ENCODE measurements at places on chromosomes 12 and 14.
A peak's percentile ranks its signal among the peaks of the same experiment; 100 is the strongest.

GRCh38 chr12:94561943-94562411 lies 88.4 kb downstream of the TMCC3 start:
- DNase-seq: peak; percentile 60

- peak; percentile 9 for DNase-seq
Measured at GRCh38 chr12:63068857-63069442, 82.1 kb downstream of the AVPR1A start.

GRCh38 chr12:120055231-120056000 lies 61.1 kb downstream of the RAB35 start:
- no peak for DNase-seq

- DNase-seq: no peak
Measured at GRCh38 chr12:95733141-95733825, 57.3 kb downstream of the NTN4 start.

GRCh38 chr14:37903343-37904191 lies 304.1 kb upstream of the SSTR1 start:
- DNase-seq: peak; percentile 26

GRCh38 chr14:56216626-56217379 lies 98.6 kb downstream of the PELI2 start:
- no peak for DNase-seq

GRCh38 chr12:58919231-58920101 lies 838 bp downstream of the LRIG3 start:
- DNase-seq: peak; percentile 62

GRCh38 chr12:1197264-1198018 lies 206.4 kb downstream of the ERC1 start:
- no peak for DNase-seq

GRCh38 chr14:72616811-72617210 lies 277.1 kb downstream of the DPF3 start:
- DNase-seq: no peak

DNA sequence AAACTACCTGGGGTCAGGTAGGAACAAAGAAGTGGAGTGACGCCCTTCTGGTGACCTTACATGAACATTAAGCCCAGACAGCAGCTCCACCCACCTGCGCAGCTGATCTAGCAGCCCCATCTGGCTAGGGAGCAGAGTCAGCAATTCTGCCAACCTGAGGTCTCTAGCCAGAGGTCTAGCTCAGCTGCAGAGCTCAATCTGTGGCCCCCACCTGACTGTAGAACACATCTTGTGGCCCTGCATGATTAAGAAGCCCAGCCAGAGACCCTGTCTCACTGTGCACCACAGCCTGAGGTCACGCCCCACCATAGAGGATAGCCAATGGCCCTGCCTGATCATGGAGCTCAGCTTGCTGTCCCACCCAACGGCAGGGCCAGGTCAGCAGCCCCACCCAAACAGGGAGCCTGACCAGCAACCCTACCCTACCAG lies 50.6 kb upstream of the HIGD1C start:
- DNase-seq: no peak

DNA sequence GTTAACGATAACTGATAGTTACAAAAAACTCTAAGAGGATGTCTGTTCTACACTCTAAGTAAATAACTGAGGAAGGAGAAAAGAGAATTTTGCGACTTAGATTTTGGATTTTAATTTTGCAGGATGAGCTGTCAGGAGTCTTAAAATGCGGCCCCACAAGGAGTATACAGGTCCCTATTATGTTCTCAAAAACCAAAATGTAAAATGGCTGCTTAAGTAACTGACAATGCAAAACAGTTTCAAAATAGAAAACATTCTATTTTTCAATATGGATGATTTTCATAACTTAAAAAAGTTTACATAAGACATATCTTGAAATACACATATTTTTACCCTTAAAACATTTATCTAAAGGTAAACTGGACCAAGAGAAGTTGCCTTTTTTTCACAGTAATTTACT lies 2.6 kb downstream of the CD69 start:
- DNase-seq: no peak

GRCh38 chr12:22990501-22990900 lies 365.5 kb downstream of the ETNK1 start:
- no peak for DNase-seq

- peak; percentile 49 for DNase-seq
Measured at GRCh38 chr12:116882742-116883141, 1.5 kb upstream of the HRK start.

- DNase-seq: no peak
Measured at GRCh38 chr12:52439845-52440244, 5.7 kb upstream of the KRT75 start.

- no peak for DNase-seq
Measured at GRCh38 chr14:98808494-98809407, 463.2 kb downstream of the BCL11B start.

DNA sequence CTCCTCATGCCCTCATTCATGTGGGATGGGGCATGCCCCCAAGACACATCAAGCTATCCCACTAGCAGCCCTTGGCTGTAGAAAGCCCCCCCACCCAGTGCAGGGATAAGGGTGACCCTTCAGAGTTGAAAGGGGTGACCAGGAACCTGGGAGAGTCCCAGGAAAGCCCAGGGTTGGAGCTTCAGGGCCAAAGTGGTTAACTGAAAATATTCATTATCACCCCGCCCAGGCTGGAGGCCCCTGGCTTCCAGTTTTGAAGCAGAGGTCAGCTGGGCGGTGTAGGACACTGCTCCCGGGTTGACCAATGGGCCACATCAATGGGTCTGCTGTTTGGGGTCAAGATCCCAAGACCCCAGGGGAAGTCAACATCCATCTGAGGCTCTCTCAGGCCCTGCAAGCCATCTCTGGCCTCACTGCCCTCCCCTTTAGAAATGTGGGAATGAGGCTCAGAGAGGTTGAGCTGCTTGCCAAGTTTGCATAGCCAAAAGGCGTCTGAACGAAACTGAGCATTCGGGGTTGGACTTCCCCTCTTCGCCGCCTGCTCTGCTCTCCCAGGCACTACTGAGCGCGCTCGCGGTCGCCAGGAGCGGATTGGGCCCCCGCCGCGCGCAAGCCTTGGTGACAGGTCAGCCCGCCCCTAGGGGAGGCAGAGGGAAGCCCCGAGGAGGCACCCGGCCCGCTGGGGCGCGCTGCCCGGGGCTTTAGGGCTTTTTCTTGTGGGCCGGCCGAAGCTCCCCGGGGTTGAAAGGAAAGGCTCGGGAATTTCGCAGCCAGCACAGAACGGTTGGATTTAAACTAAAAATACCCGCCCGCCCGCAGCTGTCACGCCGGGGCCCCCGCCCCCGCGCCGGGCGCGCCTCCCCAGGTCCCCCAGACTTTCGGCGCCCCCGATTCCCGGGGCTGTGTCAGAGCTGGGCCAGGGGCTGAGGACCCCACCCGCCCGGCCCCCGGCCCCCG lies 576 bp downstream of the SYNE3 start:
- DNase-seq: peak; percentile 94

DNA sequence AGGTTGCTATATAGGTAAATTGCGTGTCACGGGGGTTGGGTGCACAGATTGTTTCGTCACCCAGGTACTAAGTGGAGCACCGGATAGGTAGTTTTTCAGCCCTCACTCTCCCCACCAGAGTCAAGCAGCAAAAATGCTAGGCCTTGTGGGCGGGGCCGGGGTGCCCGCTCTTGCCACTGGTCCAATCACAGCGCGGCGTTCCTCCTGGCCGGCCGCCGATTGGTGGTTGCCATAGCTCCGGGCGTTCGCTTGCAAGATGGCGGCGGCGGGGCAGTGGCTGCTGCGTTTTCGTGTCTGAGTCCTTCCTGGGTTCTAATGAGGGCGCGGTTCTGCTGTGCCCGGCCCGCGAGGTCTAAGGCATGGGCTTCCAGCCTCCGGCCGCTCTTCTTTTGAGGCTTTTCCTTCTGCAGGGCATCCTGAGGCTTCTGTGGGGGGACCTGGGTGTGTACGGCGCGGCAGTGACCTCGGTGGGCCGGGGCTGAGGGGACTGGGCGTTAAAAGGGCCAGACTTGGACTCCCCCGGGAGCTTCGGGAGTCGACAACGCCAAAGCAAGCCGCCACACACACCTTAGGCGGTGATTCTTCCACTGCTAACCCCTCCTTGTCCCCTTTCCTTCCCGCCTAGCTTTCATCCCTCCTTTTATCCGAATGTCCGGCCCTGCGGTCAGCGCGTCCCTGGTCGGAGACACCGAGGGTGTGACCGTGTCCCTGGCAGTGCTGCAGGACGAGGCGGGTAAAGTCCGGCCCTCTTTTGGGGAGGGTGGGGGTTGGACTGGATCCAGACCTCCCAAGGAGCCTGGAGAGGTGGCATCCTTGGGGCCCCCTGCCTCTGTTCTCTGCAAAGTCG lies at the start of gene TCTN2:
Gene TCTN2, plus strand, starts transcription at position 232 of the 847 bp plus-strand sequence. Its CDS starts 128 bp downstream, at position 360.
- peak; percentile 95 for DNase-seq

- no peak for DNase-seq
Measured at GRCh38 chr14:95758331-95758730, 44.4 kb upstream of the TCL1A start.

GRCh38 chr14:75926431-75927115 lies 55.2 kb downstream of the TGFB3 start:
- DNase-seq: no peak

- no peak for DNase-seq
Measured at GRCh38 chr12:55696796-55697462, 10.8 kb downstream of the ITGA7 start.

- DNase-seq: no peak
Measured at GRCh38 chr12:92226071-92226661, 80.5 kb upstream of the BTG1 start.

DNA sequence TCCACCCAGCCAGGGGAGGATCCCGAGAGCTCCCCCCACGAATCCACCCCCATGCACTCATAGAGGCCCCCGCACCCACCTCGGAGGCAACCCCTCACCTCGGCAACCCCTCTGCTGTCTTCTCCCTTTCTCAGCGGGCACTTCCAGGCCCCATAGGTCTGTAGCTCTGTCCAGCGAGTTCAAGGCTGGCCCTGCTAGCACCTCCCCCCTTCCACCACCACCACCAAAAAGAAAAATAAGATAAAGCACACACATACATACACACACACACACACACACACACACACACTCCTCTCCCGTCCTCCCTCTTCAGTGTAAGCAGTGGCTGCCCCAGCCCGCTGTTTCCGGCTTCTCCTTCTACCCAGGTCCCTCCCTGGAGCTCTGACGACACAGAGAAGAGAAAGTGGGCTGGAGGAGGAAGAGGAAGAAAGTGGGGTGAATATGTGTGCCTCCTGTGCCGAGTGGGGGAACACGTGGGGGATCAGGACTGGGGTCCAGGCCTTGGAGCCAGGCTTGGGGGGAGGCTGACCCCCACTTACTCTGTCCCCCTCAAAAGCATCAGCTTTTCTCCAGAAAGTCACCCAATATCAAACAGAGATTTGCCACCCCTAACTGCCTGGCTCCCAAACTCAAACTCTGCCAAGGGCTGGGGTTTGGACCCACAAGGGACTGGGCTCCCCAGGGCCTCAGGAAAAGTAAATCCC lies at the start of gene STAT6:
Gene STAT6, minus strand, starts transcription at position 332 of the 704 bp plus-strand sequence. CDS start 3,084 bp downstream, outside the sequence.
- DNase-seq: peak; percentile 78

DNA sequence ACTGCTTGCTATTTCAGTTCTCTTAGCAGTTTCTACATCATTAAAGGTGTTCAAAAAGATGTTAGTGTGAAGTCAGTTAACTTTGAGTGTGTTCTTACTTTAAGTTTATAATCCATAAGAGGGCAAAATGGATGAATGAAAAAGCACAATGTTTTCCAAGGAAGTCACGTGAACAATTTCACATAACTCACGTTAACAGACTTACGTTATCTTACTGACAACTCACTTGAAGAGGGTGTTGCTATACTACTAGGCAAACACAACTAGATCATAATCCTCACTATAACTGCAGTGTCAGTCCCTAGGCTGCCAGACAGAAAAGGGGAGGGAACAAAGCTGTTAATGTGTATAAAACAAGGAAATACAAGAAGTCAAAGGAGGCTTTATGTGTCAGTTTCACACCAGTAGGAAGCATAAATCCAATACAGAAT lies 6.4 kb downstream of the SLC2A13 start:
- no peak for DNase-seq

GRCh38 chr12:44816446-44817017 lies 59.6 kb downstream of the NELL2 start:
- DNase-seq: no peak

- no peak for DNase-seq
Measured at GRCh38 chr12:128426511-128426910, 159.5 kb downstream of the TMEM132C start.

GRCh38 chr12:132103542-132104308 lies 40.4 kb downstream of the DDX51 start:
- no peak for DNase-seq

DNA sequence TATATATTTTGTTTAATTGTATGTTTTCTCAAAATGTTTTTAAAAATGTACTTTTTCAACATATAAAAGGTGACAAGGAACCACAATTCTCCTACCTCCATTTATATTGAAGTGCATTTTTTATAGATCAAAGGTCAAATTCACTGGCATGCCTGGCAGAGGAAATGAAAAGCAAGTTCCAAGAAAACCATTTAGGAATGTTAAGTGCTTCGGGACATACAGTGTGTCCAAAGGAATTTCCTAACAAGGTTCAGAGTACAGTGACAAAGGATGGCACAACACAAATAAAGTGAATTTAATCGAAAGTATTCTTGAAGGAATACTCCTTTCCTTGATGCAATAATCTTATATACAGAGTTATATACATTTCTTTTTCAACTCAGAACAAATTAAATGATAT lies 242.3 kb downstream of the CCER1 start:
- DNase-seq: no peak

DNA sequence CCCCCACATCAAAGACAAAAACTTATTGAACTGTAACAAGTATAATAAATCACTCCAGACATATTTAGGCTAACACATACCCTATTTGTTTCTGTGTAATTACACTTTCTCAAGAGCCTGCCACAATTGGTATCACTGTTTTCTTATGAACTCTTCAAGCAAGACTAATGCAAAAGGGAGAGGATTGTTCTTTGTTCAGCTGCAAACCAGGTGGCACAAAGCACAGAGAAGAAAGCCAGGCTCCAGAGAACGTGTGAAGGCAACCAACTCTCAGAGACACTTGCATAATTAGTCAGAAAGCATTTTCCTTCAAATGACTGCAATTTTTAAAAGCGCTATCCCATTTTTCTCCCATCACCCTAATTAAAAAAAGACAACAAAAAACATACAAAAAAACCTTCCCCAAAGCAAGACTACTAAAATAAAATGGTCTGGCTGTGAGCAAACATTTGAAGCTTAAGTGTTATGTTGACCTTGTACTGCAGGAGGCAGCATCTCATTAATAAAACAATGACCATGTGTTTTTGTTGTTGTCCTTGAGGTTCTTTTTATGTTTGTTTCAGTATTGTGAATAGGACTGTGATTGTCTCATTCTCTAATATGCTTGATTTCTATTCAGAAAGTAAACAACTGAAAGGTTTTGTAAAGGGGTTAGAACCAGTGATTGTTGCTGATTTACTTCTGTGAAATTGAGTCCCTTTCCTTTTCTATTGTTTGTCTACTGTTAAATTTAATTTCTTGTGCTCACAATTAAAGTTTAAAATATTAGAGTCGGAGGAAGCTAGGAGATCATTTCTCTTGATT lies 452.7 kb upstream of the PDE3A start:
- DNase-seq: no peak

DNA sequence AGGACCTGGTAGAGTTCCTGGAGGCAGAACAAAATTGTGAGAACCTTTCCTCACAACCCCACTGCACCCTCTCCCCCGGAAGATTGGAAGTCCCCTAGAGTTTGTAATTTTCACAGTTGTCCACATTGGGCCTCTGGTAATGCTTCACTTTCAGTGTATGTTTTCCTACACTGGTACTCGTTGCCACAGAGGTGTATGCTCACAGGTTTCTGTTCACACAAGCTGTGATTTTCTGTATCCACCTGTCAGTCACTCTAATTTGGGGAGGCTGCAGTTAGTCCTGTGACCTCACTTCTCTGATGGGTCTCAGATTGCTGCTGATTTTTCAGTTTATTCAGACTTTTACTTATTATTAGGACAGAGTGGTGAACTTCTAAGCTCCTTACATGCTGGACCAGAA lies 66.4 kb upstream of the BMP4 start:
- DNase-seq: peak; percentile 28

Measured in GM20000 (cell line).